ENCODE measurements at places on chromosomes 4 and X.

DNA sequence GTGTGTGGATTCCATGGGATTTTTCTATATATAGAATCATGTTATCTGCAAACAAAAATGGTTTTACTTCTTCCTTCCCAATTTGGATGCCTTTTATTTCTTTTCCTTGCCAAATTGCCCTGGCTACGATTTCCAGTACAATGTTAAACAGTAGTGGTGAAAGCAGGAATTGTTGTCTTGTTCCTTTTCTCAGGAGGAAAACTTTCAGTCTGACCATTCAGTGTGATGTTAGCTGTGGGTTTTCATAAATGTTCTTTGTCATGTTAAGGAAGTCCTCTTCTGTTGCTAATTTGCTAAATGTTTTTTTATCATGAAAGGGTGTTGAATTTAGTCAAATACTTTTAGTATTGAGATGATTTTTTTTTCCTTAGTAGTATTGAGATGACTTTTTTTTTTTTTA is 10.9 kb downstream of the SAP30 start:
- no peak for DNase-seq

DNA sequence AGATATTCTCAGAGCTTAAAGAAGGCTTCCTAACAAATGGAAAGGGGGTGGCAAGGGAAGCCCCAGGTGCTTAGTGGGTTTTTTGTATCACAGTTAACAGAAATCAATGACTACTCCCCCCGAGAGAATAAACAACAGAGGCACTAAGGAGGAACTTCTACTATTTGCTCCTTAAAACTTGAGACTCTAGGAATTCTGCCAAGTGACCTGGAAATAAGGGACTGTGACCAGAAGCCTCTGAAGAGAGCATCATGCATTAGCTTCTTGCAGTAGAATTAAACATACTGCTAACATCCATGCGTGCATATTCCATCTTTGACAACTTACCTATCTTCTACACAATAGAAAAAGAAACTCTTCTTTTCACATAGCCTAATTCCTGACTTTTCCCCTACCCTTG is 86.8 kb downstream of the CAMK2D start:
- DNase-seq, result no peak

DNA sequence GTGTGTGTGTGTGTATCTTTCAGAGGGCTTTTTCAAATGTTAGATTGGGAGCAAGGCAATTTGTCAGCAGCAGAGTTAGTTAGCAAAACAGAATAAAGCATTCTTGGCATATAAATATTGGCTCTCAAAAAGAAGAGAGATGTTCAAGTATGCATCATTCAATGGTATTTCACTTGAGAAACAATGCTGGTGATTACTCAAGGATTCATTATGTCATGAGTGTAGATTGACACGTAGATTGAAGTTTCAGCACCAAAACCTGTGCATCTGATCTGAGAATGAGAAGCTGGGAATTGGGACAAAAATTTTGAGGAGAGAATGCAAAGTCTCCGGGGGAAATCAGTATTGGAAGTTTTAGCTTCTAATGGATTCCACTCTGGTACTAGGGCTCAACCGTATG is 241.4 kb downstream of the FRMPD4 start:
- DNase-seq, result no peak

GRCh38 chr4:117796677-117797076 is 237.6 kb upstream of the NDST3 start:
- no peak for DNase-seq

DNA sequence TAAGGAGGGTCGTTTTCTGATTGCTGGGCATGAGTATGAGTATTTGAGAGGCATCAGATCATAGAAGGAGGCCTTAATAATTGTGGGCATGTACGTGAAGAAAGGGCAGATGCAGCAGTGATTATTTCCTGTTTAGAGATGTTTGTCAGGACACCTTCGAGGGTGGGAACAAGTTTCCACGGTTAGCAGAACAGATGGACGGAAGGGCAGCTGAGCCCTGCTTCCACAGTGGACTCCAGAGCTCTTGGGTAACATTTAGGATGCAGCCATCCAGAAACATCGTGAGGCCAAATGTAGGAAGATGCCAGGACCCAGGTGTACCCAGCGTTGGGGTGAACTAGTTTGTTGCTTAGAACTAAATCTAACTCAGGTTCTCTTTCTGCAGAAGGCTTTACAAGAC is 231.3 kb upstream of the FAT1 start:
- DNase-seq, result no peak

GRCh38 chr4:185344743-185345538 is 50.8 kb downstream of the LRP2BP start:
- no peak for DNase-seq

DNA sequence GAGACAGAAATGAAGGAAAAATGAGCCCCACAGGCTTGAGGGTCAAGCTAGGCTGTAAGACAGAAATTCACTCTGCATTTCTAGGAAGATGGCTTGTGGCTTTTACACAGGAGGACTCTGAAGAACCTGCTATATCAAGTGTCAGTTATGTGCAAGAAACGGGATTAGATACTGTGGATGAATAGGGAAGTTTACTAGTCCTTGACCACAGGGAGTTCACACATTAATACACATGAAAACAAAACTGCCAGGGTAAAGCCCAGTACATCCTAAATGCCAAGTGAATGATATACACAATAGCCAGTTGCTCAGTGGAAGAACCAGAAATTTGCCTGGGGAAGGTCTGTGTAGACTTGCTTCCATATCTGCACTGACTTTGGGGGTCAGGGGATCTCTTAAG is 53.5 kb downstream of the TMEM131L start:
- no peak for DNase-seq

DNA sequence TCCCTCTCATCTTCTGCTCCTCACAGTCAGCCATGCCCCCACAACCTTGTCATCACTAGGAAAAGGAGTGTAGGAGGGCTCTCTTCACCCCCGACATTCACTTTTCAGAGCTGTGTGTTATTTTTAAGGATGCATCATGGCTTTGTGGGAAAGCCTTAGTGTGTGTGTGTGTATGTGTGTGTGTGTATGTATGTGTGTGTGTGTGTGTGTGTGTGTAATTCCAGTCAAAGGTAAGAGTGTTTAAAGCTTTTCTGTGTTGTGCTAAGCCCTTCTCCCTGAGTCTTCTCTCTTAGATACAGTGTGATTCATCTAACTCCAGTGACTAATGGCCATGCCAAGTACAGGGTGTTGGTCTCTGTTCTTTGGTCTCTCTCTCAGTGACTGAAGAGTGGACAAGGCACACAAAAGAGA is 76.6 kb downstream of the CHIC2 start:
- no peak for DNase-seq

- DNase-seq, result no peak
These were observed 94.5 kb upstream of the EOLA2 start for GRCh38 chrX:150032742-150033141.

- DNase-seq, result no peak
These were observed 11.7 kb upstream of the HERC5 start for GRCh38 chr4:88445252-88445651.
